ENCODE measurements at places on chromosomes 2 and 18.

- no peak for DNase-seq
Observed at GRCh38 chr18:60873708-60874107, 459.5 kb upstream of the CDH20 start.

GRCh38 chr2:227802882-227803281 lies 10.8 kb upstream of the CCL20 start:
- DNase-seq, result no peak

- no peak for DNase-seq
Observed at GRCh38 chr2:67997528-67997900, 65.3 kb downstream of the C1D start.

GRCh38 chr2:88545118-88545517 lies 82.1 kb downstream of the EIF2AK3 start:
- no peak for DNase-seq

DNA sequence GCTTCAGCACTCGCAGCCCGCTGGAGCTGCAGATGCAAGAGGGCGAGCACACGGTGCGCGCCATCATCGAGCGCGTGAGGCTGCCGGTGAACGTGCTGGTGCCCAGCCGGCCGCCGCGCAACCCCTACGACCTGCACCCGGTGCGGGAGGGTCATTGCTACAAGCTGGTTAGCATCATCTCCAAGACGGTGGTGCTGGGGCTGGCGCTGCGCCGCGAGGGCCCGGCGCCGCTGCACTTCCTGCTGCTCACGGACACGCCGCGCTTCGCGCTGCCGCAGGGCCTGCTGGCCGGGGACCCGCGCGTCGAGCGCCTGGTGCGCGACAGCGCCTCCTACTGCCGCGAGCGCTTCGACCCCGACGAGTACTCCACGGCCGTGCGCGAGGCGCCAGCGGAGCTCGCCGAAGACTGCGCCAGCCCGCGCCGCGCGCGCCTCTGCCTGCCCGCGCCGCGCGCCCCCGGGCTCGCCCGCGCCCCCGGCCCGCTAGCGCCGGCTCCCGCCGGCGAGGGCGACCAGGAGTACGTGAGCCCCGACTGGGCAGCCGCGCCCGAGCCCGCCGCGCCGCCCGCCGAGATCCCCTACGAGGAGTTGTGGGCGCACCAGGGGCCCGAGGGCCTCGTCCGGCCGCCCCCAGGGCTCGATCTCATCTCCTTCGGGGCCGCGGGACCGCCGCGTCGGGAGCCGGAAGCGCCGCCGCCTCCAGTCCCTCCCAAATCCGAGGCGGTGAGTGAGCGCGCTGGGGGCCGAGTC lies 11.8 kb downstream of the GAREM2 start:
- peak; percentile 92 for DNase-seq
